ENCODE measurements at places on chromosomes 16 and 17.

GRCh38 chr16:83928341-83929055 lies 24.5 kb upstream of the OSGIN1 start:
- DNase-seq = no peak

DNA sequence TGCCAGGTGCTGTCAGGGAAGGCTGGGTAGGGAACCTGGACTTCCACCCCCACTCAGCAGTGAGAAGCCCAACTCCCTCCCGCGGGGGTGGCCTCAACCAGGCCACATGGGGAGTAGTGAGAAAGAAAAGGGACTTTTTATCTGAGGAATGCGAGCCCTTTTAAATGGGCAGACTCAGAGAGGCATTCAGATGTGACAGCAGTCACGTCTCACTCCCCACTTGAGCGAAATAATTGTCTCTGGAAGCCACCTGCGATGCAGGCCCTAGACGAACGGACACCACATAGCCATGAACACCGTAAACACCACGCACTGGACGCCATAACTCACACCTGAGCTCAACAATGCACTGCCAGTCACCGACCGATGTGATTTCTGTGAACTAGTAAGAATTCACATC lies 11.9 kb upstream of the CD300E start:
- DNase-seq = no peak

DNA sequence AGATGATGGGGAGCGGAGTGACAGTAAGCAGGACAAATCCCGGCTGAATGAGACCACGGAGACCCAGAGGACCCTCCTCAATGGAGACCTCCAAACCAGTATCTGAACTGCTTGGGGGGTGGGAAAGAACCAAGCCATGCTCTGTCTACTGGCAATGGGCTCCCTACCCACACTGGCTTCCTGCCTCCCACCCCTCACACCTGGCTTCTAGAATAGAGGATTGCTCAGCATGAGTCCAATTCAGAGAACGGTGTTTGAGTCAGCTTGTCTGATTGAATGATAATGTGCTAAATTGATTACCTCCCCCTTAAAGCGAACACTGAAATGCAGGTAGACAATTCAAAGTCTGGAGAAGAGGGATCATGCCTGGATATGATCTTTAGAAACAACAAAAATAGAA lies 5.5 kb downstream of the SSTR2 start:
- no peak for DNase-seq

DNA sequence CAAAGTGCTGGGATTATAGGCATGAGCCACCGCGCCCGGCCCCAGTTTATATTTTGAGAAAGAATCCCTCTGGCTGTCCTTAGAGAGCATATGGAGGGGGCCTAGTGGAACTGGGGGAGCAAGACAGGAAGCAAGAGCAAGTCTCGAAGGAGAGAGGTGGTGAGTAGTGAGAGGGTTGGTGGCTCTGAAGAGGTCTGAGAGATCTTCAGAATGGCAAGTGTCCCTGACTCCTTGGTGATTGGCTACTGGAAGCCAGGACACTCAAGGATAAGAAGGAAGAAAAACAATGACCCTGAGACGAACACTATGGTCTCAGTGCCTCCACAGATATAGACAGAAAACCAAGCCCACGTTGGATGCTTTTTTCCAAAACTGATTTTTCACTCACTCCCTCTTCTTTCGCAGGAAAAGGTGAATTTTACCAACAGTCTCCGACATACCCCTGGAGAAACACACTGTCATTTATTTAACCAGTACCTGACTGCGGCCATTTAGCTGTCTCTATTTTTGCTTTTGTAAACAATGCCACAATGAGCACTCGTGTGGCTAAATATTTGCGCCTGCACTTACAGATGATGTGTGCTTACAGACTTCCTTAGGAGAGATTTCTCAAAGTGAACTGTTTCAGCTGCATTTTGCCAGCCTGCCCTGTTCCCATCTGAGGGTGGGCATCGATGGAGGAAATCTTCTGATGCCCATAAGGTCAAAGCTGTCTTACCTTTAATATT lies 15.9 kb upstream of the DOK4 start:
- DNase-seq = no peak

DNA sequence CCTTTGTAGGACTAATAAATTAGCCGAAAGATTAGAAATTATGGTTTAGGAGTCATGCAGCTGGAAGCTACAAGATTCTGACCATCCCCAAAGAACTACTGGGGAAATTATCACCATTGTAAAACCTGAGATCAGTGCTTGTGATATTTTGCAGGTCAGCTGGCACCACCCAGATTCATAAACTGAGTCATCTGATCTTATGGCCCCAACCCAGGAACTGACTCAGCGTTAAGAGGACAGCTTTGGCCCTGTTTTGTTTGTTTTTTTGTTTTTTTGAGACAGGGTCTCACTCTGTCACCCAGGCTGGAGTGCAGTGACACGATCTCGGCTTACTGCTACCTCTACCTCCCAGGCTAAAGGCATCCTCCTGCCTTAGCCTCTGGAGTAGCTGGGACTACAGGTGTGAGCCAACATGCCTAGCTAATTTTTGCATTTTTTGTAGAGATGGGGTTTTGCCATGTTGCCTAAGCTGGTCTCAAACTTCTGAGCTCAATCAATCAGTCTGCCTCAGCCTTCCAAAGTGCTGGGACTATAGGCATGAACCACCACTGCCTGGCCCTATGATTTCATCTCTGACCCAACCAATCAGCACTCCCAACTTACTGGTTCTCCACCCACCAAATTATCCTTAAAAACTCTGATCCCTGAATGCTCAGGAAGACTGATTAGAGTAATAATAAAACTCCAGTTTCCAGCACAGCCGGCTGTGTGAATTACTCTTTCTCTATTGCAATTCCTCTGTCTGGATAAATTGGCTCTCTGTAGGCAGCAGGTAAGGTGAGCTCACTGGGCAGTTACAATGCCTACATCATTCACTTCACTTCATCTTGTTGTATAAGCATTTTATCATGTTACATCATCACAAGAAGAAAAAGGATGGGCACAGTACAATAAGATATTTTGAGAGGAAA lies 79.4 kb upstream of the KSR1 start:
- DNase-seq = no peak

Measured in activated CD4-positive, alpha-beta T cell treated with anti-CD3 and anti-CD28 coated beads, Interleukin-2, amount 50 U/mL, for 48 hours (primary cell).